ENCODE measurements at places on chromosomes 1 and 21.

GRCh38 chr1:58850636-58851035, 66.8 kb upstream of the JUN start:
- no peak for DNase-seq

DNA sequence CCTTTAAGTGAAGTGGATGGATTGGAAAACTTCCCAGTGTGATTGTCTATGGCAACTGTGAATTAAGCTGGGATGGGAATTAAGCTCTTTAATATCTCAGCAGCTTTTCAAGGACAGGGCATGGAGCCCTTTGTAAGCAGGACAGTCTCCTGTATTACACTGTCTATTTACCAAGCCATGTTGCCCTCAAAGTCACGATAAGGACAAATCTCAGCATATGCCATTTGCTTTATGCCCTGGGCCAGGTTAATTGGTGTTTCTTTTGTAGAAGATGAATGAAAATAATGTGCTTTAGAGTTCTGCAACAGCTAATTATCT, 17.6 kb downstream of the UTP25 start:
- no peak for DNase-seq

GRCh38 chr1:231688989-231689388, 62.4 kb downstream of the DISC1 start:
- no peak for DNase-seq

GRCh38 chr1:151513626-151514121, 2.5 kb downstream of the CGN start:
- DNase-seq = no peak

- DNase-seq = no peak
These were observed 24.2 kb upstream of the CXADR start for GRCh38 chr21:17488620-17489019.

- DNase-seq = no peak
These were observed 6.2 kb upstream of the ERO1B start for GRCh38 chr1:236287757-236288619.

DNA sequence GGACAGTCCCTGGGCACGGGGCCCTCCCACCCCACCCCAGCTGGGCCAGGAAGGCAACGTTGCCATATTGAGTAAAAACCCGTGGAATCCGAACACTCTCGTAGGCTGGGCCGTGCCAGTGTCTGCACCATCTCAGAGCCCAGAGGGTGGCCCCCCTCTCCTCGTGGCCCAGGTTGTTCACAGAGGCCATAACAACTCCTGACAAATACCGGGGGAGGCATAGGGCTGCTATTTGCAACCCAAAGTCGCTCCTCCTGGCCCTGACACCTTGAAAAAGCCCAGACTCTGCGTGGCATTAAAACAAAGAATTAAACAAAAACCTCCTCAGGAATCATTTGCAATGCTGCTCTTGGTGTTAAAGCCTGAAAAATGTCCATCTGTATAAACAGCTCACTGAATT, 141.4 kb downstream of the CASZ1 start:
- no peak for DNase-seq

GRCh38 chr1:226574591-226575435, 26.2 kb downstream of the STUM start:
- no peak for DNase-seq

DNA sequence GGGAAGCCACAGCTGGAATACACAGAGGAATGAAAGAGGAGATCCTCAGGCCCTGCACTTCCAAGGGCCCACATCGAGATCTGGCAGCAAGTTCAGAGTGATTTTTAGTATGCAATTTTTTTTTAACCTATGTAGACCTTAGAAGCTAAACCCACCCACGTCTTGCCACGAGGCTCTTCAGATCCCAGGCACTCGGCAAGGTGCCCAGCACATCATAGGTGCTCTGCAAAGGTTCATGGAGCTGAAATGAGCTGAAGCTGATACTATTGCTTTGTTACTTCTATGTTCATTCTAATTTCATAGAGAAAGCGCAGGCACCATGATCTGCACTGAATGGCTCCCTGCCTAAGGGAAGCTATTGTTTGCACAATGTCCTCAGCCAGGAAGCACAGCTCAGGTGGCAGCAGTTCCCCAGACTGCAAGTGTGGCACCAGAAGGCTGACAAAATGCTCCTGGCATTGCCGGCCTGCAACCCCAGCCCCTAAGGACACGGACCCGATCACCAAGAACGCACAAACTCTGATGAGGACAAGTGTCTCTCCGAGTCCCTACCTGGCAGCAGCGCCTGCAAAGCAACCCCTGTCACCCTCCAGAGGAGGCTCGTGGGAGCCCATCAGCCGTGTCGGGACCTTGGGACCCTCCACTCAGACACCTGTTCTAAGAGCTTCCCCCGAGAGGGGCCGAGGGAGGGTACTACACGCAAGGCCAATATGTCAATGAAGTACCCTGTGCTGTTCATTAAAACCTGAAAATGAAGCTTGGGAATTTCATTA, 264.2 kb downstream of the NPHP4 start:
- DNase-seq = no peak

DNA sequence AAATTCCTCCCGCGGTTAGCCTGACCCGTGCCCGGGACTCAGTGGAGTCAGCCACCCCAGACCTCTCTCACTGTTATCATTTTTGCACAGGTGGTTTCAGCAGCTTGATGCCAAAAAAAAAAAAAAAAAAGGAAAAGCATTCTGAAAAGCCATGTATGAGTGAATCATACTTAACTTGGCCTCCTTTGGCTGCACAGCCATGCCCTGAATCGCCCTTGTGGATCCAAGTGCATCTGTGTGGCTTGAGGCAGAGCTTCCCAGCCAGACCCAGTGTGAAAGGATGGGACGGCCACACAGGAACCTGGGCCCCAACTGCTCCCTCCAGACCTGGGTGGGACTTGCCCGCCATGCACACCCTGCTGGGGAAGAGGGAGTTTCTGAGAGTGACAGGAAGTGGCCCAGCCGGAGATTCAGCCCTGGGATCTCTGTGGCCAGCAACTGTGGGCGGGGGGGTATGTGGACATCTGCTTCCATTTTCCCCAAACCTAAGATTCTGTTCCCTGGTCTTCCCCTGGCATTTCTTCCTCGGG, 8.6 kb downstream of the YBEY start:
- DNase-seq = no peak

GRCh38 chr1:234958066-234958705, 170.5 kb downstream of the TOMM20 start:
- DNase-seq = no peak

DNA sequence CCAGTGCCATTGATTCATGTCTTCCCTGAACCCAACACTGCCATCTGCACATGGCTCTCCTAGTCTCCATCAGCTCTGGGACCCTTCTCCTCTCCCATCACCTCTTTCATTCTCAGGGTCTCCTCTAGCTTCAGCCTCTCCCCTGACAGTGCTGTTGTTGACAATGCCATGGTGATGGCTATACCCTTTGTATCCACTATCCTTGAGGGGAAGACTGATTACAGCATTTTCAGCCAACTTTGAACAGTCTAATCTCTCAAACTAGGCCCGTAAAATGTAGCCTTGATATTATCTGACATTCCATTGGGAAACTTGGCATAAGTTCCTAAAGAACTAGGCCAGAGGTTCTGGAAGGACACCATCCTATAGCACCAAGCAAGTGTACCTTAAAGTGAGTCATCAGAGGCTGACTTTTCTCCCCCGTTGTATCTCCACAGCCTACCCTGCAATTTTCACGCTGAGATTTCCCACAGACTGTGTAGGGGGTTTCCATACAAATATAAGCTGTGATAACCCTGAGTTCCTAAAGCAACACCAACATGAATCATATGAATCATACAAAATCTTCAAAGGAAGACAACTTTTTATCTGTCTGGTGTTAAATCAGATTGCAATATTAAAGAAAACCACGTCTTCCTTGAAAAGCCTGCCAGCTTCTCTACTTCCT, 5.8 kb downstream of the HAO2 start:
- DNase-seq = no peak

- DNase-seq = no peak
These were observed 70.4 kb downstream of the DDR2 start for GRCh38 chr1:162702628-162703027.

DNA sequence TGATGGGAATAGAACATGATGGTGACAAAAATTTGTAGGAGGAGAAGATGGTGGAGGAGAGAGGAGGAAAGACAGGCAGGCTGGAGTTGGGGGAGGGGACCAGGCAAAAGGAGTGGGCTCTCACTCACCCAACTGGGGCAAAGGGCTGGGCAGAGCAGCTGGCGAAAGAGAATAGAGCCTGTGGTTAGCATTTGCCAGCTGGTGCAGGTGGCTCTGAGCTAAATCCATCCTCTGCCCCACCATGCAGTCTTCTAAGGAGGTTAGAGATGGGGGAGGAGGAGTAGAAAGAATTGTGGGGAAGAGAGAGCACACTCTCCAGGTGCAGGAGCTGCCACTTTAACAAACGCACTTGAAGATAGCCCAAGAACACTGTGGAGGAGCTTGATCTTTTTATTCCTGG, 27.6 kb upstream of the SLAMF1 start:
- DNase-seq = no peak

- DNase-seq = no peak
These were observed 690.5 kb upstream of the NR5A2 start for GRCh38 chr1:199336745-199337640.

DNA sequence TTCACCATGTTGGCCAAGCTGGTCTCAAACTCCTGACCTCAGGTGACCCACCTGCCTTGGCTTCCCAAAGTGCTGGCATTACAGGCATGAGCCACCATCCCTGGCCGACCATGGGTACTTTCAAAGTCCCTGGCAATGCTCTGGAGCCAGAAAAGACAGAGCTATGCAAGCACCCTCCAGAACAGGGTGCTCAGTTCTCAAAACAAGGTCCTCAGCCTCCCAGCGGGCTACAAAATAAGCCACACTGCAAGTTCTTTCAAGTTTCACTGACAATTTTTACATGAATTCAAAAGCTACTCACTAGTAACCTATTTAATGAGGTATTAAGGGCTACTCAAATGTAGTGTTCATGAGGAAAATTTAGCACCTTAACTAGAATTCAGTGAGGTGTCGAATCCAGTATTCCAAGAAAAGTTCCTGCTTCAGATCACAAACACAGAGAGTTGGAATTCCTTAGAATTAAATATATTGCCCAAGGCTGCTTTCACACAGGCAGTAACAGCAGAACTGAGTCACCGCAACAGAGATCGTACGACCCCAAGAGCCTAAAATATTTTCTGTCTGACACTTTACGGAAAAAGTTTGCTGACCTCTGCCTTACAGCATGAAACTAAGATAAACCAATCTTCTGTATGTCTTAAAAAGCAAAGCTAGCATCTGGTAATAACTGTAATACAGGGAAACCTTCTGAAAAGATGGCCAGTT, 60.7 kb downstream of the HSF2BP start:
- DNase-seq = no peak

GRCh38 chr1:204545881-204546280, 29.7 kb downstream of the MDM4 start:
- DNase-seq = no peak

- no peak for DNase-seq
These were observed 197.5 kb upstream of the PTBP2 start for GRCh38 chr1:96524100-96524499.

DNA sequence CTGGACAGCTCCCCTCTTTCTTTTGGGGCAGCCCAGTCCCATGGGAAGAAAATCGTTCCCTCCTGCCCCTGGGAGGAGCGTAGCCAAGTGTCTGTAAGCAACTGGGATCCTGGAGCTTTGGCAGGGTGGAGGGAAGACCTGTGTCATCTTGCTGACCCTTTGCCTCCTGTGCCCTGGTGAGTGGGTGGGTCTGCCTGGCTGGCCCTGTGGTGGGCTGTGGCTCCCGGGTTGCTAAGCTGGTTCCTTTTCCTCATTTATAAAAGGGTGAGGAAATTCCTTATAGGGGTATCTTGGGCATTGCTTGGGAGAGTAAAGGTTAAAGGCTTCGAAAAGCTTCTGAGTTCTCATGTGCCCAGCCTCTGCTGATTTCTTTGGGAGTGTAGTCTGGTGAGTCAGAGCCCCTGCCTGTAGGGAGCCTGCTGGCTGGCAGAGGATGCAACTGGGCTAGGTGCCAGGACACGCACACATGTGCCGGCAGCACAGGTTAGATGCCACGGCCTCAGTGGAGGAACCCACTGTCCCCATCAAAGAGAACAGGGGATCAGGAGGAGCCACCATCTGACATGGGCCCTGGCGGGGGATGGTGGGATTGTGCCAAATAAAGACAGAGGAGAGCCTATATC, 85.2 kb downstream of the ARHGEF10L start:
- DNase-seq = no peak

DNA sequence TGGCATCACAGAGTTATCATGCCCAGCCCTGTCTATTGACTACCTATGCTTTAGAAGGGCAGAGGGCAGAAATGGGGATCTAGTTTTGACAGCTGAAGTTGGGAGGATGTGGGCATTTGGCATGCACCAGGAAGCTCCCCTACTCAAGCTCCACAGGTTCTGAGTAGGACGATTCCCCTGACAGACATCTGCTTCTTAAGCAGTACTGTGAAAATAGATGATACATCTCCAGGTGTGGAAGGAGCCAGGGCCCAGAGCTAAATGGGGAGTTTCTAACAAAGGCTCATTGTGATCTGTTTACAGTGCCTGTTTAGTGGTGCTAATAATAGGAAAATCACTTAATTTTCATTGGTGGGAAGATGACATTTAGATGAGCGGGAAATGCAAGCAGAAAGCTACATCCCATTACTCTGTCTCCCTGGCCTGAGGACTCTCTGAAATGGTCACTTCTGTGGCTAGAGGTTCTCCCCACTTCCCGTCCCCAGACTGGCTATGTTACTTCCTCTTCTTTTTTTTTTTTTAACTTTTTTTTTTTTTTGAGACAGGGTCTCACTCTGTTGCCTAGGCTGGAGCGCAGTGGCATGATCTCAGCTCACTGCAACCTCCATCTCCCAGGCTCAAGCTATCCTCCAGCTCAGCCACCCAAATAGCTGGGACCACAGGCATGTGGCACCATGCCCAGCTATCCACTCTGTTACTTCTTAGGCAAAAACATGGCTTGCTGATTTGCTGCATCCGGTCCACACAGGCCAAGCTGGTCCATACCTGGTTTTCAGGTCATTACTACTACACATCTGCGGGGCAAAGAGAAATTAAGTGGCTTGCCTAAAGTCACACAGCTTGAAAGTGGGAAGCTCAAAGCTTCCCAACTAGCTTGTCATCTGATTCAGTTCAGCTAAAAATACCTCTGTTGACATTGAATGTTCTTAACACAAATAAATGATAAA, 23.2 kb upstream of the CNIH3 start:
- DNase-seq = no peak

GRCh38 chr1:183443011-183443410, 24.8 kb upstream of the NMNAT2 start:
- no peak for DNase-seq

DNA sequence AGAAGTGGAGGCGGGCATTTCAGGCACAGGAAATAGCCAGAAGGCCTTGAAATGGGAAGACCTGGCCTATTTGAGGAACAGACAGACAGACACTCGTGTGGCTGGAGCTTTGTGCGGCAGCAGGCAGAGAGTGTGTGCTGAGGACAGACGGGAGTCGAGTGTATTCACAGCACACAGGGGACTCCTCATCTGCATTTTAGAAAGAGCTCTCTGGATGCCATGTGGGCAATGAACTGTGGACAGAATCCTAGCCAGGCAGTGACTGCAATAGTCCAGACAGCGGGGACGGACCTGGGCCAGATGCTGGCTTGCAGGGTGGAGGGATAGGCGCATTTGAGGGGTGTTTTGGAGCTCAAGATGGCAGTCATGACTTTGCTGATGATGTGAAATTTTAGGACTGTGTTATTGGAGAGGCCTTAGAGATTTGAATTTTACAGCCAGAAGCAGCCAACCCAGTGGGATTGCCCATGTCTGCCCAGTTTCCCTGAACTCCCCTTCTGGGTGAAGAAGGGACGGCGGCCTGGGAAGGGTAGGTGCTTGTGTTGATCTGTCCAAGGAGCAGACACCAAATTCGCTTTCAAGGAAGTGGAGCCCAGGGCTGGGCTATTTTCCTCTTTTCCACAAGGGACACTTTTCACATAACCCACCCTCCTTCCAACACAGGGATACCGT, 43.7 kb downstream of the CHAF1B start:
- no peak for DNase-seq

- no peak for DNase-seq
These were observed at the start of gene DAB1 for GRCh38 chr1:57423656-57424211. TSS of gene DAB1 (minus strand) at chr1:57424060. CDS start at chr1:57291030, 133,030 bp downstream.
